M059J (cell line): ENCODE measurements at places on chromosomes 6 and 20.

GRCh38 chr6:87653074-87653962 is 48.7 kb downstream of the AKIRIN2 start:
- DNase-seq, result no peak

DNA sequence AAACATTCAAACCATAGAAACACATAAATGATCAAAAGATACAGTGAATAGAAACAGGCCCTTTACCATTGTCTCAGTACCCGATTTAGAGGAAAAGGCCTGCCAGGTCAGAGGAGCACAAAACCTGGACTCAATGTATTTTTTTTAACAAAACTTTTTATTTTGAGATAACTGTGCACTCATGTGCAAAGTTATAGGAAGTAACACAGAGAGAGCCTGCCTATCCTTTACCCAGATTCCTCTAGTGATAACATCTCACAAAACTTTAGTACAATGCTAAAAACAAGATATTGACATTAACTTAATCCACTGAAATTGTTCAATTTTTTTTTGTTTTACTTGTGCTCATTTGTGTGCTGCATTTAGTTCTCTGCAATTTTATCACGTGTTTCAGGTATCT is 36.8 kb upstream of the SAMD3 start:
- no peak for DNase-seq

GRCh38 chr20:1474817-1475603 is 8.4 kb upstream of the NSFL1C start:
- peak; percentile 41 for DNase-seq

GRCh38 chr20:25199473-25200260 is 4.2 kb downstream of the ENTPD6 start:
- no peak for DNase-seq

GRCh38 chr20:3738111-3739053 is 5.9 kb downstream of the HSPA12B start:
- DNase-seq, result no peak

DNA sequence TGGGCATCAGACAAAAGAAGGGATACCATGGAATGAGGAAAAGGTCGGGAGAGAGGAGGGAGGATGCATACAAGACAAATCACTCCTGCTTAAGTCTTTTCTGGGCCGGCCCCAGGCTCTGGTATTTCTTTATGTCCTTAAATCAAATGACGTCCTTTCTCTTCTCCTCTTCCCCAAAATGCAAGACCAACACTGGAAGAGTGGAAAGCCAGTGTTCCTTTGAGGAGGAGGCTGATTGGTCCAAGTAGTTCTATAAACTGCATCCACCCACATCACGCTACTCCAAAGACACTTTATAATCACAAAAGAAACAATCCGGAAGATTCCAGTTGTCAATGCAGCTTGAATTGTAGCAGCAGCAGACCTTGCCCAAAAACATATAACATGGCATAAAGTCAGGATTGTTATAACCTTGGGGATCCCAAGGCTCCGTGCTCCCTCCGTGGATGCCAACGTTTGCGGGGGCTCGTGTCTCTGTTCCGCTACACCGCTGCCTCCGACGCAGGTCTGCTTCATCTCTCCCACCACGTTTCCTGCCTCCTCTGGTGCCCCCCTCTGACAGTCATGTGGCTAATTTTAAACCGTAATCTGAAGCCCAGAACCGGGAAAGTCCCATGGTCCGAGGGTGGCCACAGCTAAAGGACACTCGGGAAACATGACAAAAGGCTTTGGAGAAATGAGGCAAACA is 47.1 kb downstream of the MCUR1 start:
- no peak for DNase-seq

GRCh38 chr6:157271911-157272310 is 51.4 kb downstream of the TMEM242 start:
- no peak for DNase-seq

DNA sequence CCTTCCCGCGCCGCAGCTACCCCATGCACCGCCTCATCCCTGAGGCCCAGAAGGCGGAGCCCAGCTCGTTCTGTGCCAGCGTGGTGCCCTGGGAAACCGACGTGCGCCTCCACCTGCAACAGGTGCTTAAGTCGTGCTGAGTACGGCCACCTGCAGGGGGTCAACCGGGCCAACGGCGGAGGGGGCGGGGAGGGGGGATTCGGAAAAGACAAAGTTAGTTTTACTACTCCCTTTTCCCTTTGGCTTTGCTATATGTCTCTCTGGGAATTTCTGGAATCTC is 168.9 kb downstream of the CDK19 start:
- no peak for DNase-seq

DNA sequence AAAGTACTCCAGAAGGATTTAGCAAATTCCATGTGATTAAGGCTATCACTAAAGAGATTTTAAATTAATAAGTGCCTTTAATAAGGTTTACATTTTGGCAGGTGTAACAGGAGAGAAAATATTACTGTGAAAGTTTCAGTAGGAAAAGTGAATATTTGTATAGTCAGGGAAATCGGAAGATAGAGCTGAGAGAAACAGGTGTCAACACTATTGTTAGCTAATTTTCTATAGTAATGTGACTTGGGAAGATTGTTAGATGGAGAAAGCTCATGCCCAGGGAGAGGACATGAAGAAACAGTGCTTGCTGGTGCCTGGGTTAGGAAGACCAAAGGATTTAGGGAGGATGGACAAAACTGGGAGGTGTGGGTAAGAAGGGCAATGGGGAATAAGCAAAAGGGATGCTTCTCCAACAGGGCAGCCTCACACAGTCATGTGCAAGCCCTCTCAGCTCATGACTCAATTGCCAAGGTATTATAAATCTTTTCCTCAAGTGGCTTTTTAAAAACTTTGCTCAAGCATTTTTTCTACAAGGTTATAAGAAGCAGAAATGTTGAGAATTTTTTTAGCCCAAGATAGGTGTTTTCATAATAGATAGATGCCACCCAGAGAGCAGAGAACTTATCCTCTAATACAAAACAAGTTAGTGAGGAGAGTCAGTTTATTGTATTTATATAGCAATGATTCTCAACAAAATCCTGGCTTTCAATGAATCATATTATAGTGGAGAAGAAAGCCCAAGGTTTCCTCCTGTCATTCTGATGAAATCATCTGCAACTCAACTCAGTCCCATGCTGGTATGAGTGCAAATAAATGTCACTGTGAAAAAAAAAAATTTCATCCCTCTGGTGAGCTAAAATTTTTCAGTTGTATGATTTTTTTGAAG is 325.2 kb upstream of the NT5E start:
- no peak for DNase-seq

DNA sequence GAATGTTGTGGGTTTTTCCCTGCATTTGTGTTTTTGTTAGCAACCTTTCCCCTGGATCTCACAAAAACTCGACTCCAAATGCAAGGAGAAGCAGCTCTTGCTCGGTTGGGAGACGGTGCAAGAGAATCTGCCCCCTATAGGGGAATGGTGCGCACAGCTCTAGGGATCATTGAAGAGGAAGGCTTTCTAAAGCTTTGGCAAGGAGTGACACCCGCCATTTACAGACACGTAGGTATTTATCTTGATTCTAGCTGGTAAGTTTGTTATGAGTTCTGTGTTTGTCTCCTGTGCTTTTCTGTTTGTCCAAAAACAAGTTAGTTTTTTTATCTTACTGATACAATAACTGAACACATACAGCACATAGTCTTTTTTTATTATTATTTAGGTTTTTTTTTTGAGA is 3.0 kb downstream of the SLC25A27 start:
- DNase-seq, result peak; percentile 20

DNA sequence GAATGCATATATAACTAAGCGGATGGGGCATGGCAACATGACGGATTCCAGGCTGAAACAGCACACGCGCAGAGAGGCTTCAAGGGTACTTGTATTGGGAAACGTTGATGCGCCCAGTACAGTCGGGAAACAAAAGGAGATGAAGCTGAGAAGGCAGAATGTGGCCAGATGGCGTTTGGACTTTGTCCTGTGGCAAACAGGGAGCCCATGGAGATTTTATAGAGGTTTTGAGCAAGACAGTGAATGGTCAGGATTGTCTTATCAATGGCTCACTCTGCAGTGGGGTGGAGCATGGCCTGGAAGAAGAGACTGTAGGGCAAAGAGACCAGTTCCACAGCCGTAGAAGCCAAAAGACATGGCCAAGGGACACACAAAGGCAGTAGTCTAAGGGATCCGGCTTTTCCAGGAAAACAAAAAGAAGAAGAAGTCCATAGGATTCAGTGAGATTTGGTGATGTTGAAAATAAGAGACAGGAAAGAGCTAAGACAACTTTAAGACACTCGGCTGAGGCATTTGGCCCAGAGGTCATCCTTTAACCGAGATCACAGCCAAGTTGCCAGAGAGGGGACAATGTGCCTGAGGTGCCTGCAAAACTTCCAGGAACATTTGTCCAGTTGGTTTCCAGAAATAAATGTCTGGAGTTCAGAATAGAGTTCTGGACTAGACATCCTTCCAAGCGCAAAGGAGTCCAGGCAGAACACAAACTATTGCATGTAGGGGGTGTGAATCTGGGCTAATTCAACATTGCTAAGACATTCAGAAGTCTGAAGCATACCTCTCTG is 123.0 kb upstream of the RREB1 start:
- DNase-seq, result no peak

- DNase-seq, result no peak
Measured at GRCh38 chr6:80468398-80468797, 361.9 kb downstream of the BCKDHB start.

DNA sequence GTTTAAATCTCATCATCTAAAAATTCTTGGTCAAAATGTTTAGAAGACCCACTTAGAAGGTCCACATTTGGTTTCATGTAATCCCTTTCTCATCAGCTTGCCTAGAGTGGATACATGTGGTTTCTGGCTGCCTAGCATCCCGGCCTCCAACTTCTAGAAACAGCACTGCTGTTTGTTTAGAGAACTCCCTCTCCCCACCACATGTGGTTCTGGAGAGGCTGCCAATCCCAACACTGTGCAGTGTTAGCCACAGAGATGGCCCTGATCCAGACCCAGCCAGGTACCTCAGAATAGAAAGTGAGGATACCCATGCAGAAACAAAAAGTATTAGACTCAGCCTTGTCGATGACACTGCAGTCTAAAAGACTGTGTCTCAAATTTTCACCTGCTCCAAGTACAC is 241.8 kb downstream of the BCKDHB start:
- peak; percentile 68 for DNase-seq

- peak; percentile 46 for DNase-seq
Measured at GRCh38 chr6:160978141-160978901, 13.2 kb upstream of the MAP3K4 start.

- DNase-seq, result no peak
Measured at GRCh38 chr6:85714893-85715530, 72.3 kb upstream of the SYNCRIP start.

DNA sequence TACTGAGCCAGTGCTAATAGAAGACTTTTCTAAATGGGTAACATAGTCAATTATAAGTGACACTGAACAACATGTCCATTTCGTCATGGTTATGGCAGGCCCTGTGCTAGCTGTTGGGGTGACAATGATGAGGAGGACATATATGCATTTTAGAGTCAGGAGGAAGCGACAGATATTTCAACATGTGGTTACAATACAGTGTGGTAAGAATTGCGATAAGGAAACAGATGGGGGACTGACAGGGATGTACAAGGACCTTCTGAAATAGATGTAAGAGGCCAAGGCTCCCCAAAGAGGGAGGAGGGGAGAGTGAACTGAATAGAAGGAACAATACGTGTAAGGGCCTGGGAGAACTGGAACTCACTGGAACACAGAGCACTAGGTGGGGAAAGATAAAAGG is 11.7 kb downstream of the MMP24 start:
- DNase-seq, result no peak

GRCh38 chr6:149379977-149380376 is 20.1 kb upstream of the SUMO4 start:
- DNase-seq, result no peak

DNA sequence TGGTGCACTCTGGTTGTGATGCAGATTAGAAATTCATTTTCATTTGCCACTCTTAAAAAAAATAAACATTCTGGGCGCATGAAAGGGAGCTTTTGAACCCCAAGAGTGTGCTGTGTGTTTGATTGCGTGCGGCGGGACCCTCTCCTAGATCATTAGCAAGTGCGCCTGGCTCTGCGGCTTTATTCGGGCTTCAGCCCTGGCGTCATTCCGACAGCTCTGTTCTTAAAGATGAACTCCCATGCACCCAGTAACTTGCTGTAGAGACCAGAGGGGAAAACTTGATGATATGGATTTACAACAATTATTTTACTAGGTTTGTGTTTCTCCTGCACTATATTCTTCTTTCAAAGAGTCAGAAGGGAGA is 48.9 kb upstream of the ARMC2 start:
- DNase-seq, result no peak

DNA sequence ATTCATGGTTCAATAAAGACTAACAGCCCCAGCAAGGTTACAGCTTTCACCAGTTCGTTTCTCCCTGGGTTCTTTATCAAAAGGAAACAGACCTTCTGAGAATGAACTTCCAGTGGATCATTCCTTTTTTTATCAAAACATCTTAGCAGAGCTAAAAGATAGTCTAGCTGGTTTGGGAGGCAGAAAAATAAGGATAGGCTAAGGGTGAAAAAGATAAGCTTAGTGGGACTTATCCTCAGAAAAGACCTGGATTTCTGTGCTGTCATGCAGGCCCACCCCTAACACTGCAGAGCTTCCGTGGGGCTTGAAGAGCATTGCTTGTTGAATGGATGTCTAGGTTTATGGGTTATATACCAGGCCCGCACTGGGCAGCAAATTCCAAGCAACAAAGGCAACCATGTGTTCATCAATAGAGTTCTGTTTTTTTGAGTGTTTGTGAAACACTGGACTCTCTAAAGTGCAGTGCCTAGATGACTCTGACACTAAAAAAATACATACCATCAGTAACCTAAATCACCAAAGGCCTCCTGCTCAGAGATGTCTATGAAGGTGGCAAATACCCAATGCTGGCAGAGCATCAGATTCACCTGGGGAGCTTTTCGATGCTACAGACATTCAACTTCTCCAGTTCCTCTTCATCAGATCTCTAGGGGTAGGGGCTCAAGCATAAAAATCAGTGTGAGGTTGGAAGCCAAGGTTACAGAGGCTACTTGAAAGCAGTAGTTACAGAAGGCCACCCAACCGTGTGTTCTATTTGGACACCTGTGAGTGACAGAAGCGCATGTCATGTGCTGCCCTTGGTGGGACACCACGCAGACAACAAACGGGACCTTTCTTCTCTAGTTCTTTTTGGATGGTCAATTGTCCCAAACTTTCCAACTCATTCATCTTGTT is 53.0 kb downstream of the TNFAIP3 start:
- DNase-seq, result no peak

GRCh38 chr6:37791156-37791919 is 28.2 kb upstream of the ZFAND3 start:
- DNase-seq, result peak; percentile 99

GRCh38 chr20:40815156-40816038 is 126.4 kb upstream of the MAFB start:
- DNase-seq, result no peak

DNA sequence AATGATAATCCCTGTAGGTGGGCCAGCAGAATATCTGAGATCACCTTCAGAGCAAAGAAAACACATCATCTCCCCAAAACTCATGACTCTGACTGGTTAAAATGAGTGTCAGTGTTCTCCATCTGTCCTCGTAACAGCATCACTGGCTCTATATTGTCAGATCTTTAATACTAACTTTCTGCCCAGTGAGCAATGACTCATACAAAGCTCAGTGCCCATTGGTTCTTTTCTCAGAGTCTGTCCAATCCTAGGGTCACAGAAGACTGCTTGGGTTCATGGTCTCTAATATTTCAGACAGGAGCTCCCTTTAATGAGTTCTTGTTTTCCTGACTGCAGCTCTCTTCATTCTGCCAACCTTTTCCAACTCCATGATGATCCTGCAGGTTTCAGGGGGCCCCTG is 36.4 kb downstream of the HLA-DPB1 start:
- DNase-seq, result peak; percentile 61

GRCh38 chr20:52191132-52191915 is at the start of gene ZFP64:
Gene ZFP64 (minus strand): TSS chr20:52191779. CDS start chr20:52191636, 143 bp downstream.
- peak; percentile 84 for DNase-seq

- DNase-seq, result no peak
Measured at GRCh38 chr6:21648475-21649050, 55.0 kb downstream of the SOX4 start.

GRCh38 chr6:27065183-27065582 is 182.3 kb upstream of the PRSS16 start:
- no peak for DNase-seq
